ENCODE measurements at places on chromosomes 3 and 15.

DNA sequence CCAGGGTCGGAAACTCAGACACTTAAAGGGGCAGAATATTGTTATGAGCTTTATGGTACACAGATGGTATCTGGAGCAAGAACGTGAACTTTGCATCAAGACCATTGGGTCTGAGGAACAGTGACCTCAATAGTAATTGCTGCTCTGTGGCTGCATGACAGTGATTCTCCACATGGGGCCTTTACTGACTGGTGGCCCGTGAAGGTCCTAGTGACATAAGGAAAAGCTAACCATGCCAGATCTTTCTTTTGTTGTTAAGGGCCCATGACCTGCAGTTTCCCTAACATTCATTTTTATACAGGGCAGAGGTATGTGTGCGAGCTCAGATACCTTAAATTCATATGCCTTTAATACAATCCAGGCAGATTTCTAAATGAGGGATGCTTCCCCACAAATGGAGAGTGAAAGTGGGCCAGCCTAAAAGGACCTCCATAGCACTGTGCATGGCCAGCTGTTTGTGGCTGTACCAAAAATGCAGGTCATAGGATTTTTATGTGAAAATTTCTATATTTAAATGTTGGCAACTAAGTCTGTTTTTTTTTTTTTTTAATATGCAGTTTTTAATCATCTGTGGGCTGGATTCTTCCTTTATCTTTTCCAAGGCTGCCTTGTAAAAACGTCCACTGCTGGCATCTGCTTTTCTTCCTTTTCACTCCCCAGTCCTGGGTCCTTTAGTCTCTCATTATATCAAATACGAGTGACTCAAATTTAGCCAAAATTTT, 188.0 kb upstream of the IL12A start:
- DNase-seq = no peak

- no peak for DNase-seq
Observed at GRCh38 chr3:23991306-23991682, 46.2 kb downstream of the NR1D2 start.

- DNase-seq = no peak
Observed at GRCh38 chr3:133944641-133945380, 49.1 kb upstream of the RAB6B start.

- DNase-seq = no peak
Observed at GRCh38 chr3:117398141-117398899, 688.7 kb downstream of the TUSC7 start.
